ENCODE measurements at places on chromosomes 7 and 10.

- DNase-seq, result no peak
Observed at GRCh38 chr7:85479918-85480643, 293.2 kb upstream of the SEMA3D start.

- no peak for DNase-seq
Observed at GRCh38 chr10:47404446-47404845, 20.4 kb upstream of the ZNF488 start.

GRCh38 chr7:12719141-12719919 lies 31.9 kb downstream of the ARL4A start:
- no peak for DNase-seq

DNA sequence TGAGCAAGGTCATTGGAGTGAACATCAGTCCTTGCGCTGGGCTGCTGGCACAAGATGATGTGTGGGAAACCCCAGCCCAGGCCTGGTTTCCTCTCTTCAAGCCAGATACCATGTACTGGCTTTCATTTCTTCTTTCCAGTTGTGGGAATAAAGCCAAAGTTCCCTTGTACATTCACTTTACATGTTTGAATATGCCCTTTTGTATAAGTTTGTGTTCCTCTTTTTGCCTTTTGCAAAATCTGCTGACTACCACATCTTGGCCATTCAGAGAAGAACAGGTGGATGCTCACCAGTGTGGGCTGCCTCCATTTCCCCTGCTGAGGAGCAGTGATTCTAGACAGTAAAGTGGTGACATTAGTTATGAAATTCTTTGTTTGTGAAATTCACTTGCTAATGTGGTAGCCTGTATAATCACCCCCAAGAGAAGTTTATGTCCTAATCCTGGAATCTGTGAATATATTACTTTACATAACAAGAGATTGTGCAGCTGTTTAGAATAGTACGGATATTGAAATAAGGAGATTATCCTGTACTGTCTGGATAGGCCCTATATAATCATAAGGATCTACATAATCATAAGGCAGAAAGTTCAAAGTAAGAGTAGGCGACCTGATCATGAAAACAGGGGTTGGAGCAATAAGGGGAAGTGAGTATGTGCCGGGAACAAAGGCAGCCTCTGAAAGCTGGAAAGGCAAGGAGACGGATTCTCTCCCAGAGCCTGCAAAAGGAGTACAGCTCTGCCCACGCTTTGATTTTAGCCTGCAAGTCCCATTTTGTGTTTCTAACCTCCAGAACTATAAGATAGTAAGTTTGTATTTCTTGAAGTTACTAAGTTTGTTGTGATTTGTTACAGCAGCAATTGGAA lies 18.8 kb upstream of the AOAH start:
- no peak for DNase-seq

DNA sequence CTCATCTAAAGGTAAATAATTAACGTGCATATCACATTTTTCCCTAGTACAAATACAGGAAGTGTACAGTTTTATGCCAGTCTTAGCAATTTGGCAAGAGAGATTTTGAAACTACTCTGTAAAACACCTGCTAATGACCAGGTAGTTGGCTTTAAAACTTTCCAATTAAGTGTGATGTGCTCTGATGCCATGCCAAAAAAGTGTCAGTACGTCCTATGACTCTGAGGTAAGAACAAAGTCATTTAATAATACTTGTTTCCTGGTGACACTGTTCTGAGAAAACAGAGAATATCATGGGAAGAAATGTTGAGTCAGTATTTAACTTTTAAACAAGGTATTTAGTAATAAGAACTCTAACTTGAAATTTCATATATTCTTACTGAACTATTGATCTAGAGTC lies 9.6 kb downstream of the PDZD8 start:
- DNase-seq, result no peak

GRCh38 chr7:46257761-46258448 lies 336.8 kb upstream of the IGFBP3 start:
- no peak for DNase-seq

GRCh38 chr7:127330070-127330469 lies 62.4 kb downstream of the ZNF800 start:
- no peak for DNase-seq

- no peak for DNase-seq
Observed at GRCh38 chr7:119748991-119749390, 524.0 kb upstream of the KCND2 start.

- no peak for DNase-seq
Observed at GRCh38 chr7:52775876-52776275, 259.6 kb upstream of the POM121L12 start.

DNA sequence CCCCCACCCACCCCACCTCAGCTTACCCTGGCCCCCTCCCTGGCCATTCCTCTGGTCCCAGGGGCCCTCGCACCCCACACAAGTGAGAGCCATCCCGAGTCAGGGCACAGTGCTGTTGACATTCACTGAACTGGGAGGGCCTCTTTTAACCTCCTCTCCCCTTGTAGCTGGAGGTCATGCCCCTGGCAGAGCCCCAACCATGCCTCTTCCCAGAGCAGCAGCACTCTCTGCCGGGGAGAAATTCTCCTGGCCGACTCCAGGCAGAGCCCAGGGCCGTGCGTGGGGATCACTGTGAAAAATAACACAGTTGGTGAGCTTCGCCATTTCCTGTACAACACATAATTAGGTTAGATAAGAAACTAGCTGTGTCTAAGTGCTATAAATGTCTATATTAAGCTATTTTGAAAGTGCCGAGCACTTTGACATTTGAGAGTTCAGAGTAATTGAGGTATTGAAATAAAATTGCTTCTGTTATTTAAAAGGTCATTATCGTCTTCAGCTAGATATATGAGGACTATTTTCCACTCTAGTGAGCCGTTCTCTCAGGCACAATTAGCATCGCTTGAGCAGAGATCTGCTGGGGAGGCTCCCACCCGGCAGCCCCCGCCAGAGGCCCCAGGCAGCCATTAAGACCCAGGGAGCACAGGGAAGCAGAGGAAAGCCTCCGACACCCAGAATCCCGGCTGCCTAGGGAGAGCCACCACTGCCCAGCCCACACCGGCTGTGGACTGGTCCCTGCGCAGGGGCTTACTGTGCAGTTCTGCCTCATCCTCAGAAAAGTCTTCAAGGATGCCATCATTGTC lies 62.4 kb upstream of the LRRC18 start:
- DNase-seq, result peak; percentile 12

DNA sequence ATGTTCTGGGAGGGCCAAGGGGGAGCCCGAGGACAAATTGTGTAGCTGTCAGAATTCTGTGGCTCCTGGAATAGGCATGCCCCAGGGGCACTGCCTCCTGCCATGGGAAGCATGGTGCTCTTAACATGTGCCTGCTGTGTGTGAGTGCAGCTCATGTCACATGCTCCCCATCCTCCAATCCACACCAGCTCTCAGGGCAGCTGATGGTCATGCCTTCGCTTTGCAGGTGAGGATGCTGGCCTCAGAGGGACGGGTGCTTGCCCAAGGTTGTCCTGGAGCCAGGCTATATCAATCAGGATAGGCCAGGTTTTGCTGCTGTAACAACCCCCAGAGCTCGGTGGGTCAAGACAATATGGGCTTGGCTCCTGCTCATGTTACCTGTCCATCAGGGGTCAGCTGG lies 303.4 kb downstream of the RPS24 start:
- DNase-seq, result no peak

GRCh38 chr7:106347229-106347833 lies 62.5 kb upstream of the NAMPT start:
- DNase-seq, result no peak

GRCh38 chr10:122165484-122166276 lies 105.4 kb upstream of the BTBD16 start:
- peak; percentile 57 for DNase-seq

- DNase-seq, result no peak
Observed at GRCh38 chr7:41203542-41203941, 499.3 kb downstream of the INHBA start.

GRCh38 chr10:133306941-133307379 lies 1.7 kb downstream of the TUBGCP2 start:
- DNase-seq, result no peak

DNA sequence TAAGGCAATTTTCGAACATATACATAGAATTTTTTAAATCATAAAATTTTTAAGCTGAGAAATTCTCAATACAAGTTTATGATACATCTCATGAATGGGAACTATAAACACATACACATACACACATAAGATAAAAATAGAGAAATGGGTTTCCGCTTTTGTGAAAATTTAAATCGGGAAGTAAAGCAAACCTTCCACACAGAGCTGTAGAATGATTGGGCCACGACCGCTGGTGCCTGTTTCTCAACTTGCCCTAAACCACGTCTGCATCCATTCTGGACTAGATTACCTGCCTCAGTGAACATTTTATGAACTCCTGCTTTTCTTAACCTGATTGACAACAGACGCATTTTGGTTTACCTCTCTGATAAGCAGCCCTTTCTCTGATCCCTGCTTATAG lies 264.4 kb downstream of the SKAP2 start:
- no peak for DNase-seq

DNA sequence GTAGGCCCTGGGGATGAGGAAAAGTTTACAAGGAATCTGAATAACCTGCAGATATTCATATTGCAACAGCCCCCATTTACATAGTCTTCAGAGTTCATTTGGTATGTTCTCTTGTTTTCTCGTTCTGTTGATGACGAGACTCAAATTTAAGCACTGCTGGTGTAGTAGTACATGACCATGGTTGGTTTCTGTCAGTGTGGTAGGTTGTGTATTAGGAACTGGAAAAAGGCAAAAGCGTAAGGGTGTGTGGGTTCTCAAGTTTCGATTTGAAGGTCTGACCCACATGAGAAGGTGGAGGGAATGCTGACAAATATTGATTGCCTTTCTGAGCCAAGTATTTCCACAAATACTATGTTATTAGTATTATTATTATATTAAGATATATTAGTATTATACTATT lies 151.7 kb downstream of the AUTS2 start:
- DNase-seq, result no peak

- no peak for DNase-seq
Observed at GRCh38 chr10:101880232-101880573, 36.6 kb upstream of the KCNIP2 start.

- DNase-seq, result no peak
Observed at GRCh38 chr10:102546606-102547320, 43.0 kb downstream of the SUFU start.

GRCh38 chr10:118498623-118499022 lies 96.8 kb downstream of the PRLHR start:
- DNase-seq, result no peak

DNA sequence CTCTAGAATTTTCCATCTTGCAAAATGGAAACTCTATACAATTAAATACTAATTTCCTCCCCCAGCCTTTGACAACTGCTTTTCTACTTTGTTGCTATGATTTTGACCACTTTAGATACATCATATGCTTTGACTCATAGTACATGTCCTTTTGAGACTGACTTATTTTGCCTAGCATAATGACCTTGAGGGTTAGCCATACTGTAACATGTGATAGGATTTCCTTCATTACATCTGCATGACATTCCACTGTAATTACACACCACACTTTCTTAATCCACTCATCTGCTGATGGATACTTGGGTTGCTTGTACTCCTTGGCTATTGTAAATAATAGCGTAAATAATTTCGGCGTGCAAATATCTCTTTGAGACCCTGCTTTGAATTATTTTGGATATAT lies 127.7 kb downstream of the JAZF1 start:
- DNase-seq, result no peak

DNA sequence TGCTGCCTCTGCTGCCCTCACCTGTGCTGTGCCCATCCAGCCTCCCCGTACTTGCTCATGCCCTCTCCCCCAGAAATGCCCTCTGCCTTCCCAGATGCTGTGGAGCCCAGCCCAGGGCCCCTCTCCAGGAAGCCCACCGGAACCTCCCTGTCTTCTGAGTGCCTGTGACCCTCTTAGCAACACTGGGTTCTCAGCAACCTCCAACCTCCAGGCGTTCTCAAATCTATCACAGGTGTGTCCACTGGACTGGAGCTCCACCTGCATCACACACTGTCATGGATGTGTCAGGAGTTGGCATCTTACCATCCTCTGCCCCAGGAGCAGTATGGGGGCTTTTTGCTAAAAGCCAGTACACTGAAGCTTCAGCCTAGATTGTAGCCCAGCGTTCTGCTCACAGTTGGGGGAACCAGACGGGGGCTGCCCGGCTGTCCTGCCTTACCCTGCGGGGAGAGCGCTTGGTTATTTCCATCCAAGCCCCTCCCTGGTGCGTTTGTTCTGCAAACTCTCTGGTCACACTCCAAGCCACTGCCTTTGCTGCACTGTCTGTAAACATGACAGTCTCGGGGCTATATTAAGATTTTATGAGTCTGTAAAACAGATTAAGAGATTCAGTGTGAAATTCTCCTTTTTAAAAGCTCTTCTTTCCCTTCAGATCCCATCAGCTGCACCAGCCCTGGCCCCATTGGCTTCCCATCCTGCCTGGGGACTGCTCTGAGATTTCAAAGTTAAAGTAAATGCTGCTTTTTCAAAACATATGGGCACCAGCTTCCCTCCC lies 71.3 kb upstream of the CPXM2 start:
- DNase-seq, result no peak

- DNase-seq, result no peak
Observed at GRCh38 chr7:73858807-73859206, 2.2 kb upstream of the TMEM270 start.

DNA sequence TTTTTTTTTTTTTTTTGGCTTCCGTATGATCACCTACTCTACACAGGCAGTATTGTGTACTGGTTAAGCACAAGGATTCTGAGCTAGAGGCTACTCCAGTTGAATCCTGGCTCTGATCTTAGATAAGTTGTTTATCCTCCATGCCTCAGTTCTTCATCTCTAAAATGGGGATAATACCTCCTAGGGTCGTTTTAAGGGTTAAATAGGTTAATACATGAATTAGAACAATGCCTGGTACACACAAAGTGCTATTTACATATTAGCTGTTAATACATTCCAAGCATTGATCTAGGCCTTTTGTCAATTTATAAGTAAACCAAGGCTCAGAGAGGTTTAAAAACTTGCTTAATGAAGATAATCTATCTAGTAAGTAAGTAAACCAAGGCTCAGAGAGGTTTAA lies 59.0 kb downstream of the ST7 start:
- no peak for DNase-seq

DNA sequence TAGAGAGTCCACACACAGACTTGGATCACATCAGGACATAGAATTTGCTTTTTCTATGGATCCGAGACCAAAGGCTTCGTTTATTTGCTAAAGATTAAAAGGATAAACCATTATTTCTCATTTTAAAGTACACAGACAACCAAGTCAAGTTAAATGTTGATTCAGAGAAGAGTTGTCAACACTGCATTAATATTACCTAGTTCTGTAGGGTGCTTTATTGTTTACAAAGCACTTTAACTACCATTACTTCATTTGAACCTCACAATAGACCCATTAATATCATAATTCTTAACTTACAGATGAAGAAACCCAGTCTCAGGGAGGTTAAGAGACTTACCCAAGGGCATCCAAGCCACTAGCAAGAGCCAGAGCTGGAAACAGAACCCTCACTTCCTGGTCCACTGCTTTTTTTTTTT lies 43.2 kb upstream of the GSAP start:
- DNase-seq, result peak; percentile 7

GRCh38 chr7:64951250-64951848 lies 39.5 kb downstream of the ZNF117 start:
- DNase-seq, result peak; percentile 67

- no peak for DNase-seq
Observed at GRCh38 chr7:122578350-122578749, 120.6 kb downstream of the RNF133 start.
